GM20000 (cell line): ENCODE measurements at places on chromosomes 7 and 10.
A peak's percentile ranks its signal among the peaks of the same experiment; 100 is the strongest.

DNA sequence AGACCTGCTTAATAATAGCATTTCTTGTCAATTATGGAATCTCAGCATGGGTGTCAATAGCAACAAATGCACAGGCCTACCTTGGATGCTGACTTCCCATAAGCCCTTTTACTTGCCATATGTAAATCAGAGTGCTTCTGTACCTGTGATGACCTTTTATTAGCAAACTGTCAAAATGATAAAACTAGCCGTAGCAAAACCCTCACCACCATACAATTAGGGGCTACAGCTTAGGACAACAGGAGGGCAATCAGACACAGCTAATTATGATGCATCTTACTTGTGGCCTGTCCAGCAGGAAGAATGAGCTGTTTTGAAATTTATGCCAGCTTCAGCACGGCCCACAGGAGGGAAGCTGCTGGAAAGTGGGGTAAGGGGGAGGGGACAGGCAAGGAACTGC is 201.6 kb downstream of the TAX1BP1 start:
- no peak for DNase-seq

GRCh38 chr7:36015733-36016132 is 137.3 kb upstream of the EEPD1 start:
- DNase-seq = no peak

- no peak for DNase-seq
Observed at GRCh38 chr10:62830679-62831078, 14.5 kb upstream of the EGR2 start.

- DNase-seq = no peak
Observed at GRCh38 chr10:101736666-101737065, 39.2 kb downstream of the FGF8 start.

GRCh38 chr10:129521161-129522025 is 54.4 kb downstream of the MGMT start:
- no peak for DNase-seq

- DNase-seq = no peak
Observed at GRCh38 chr7:39054731-39055130, 77.0 kb downstream of the POU6F2 start.

DNA sequence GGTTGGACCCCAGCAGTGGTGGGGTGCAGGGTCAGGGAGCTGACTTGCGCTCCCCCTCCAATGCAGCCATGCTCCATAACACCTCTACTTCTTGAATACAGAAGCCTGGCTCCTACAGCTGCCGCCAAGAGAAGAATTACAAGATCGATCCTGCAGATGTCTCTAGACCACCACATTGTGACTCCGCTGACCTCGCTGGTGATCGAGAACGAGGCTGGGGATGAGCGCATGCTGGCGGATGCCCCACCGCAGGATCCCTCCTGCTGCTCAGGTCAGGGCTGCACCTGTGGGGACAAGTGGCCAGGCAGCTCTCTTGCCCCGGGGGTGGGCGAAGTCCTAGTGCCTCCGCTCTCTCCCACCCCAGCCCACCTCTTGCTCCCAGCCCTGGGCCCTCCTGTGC is 31.7 kb downstream of the ITIH2 start:
- DNase-seq = no peak

DNA sequence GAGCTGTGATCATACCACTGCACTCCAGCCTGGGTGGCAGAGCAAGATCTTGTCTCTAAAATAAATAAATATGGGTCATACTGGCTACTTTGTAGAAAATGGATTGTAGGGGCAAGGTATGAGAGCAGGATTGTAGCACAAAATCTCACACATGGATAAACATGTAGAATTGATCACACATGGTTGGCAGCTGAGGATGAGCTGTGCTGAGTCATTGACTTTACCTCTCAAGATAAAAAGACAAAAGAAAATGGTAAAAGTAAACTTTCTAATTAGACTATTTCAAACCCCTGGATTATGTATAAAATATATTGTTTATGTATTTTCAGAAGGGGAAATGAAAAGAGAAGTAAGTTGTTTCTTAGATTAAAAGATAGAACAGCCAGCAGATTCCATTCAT is 69.3 kb downstream of the APBB1IP start:
- DNase-seq = no peak

GRCh38 chr7:115479448-115479847 is 551.1 kb downstream of the TFEC start:
- DNase-seq = no peak

- DNase-seq = no peak
Observed at GRCh38 chr10:96880575-96880974, 48.5 kb downstream of the LCOR start.

DNA sequence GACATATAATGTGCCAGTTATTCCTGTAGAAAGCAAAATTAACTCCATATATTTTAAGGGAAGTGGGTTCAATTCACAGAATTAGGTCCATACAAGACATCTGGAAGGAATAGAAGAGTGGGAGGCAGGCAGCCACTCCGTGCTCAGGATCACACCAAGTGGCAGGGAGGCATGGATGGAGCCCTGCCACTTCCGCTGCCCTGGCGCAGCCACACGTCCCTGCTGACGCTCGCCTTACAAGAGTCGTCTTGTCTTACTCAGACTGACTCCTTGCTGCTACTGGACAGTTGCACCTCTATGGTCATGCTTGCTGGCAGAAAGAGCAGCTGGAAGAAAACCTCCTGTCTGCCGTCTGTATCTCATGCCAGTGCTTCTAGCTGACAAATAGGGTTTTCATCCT is 579.9 kb upstream of the POM121L12 start:
- no peak for DNase-seq

- no peak for DNase-seq
Observed at GRCh38 chr7:33742521-33742920, 162.8 kb upstream of the BMPER start.

DNA sequence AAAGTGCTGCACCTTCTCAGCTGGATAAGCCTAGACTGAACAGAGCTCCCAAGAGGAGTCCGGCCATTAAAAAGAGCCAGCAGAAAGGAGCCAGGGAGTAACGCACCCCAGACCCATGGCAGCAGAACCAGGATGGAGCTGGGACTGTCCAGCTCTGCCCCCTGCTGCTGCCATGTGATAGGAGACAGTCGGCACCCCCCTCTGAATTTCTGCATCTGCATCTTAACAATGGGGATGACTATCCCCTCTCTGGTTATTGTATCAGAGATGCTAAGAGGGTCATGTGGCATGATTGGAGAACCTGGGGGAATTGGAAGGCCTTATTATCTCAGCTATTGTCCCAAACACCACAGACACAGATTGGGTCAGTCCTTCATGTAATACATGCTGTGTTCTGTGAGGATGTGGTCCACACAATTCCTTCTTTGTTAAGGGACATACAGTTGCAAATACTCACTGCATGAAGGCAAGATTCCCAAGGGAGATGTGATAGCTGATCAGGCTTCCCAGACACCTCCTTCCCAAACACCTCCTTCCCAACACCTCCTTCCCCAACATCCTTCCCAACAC is 29.3 kb downstream of the PLEKHS1 start:
- DNase-seq = no peak

- DNase-seq = no peak
Observed at GRCh38 chr10:59954296-59954695, 47.9 kb upstream of the CCDC6 start.

DNA sequence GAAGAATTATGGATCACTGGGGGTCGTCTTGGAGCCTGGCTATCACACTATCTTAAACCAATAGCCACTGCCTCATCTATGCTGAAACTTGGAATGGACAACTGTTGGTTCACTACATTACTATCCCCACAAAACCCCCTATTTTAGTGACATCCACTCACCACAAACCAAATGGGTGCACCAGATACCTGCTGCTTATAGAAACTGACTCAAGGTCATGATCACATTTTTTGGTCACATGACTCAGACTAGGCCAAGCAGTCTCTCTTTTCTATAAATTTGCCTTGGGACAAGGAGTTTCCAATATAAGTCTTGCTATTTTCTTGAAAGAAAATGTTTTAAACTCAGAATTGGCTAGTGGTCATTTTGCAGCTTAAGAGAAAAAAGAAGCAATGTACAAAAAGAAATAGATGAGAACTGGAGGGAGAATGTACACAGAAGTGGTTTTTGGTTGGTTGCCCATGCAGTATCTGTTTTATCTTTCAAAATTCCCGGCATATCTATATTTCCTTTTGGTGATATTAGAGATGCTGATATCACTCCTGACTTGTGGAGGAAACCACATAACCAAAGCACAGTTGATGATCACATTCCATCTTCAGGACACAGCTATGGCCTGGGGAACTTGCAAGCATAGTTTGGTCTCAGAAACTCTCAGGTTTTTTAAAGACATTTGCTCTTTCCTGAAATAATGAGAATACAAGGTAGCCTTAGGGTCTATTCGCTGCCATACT is 85.2 kb upstream of the CACNA2D1 start:
- DNase-seq = no peak

- DNase-seq = no peak
Observed at GRCh38 chr7:668139-668931, 58.2 kb upstream of the DNAAF5 start.

DNA sequence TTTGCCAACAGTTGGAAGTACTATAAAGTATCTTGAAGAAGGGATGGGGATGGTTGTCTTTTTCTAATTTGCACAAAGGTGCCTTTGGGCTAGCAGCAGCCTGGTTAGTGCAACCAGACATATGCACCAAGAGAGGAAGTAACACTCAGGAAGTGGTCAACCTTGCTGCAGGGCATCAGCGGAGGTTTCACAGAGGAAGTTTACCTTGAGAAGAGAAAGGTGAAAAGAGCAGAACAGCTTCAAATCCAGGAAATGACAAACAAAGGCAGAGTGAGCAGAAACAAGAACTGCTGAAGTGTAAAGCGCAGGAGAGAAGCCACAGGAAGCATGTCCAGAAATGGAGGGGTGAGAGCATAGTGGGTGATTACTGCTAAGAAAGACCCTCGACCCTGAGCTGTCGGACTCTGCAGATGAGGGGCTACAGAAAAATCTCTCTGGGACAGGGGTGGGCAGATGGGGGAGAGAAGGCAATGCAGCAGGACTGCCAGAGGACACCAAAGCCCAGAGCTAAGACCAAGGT is 66.9 kb downstream of the STK17A start:
- peak; percentile 65 for DNase-seq

GRCh38 chr10:125882596-125882995 is 1.5 kb upstream of the DHX32 start:
- DNase-seq = no peak

- no peak for DNase-seq
Observed at GRCh38 chr10:131840788-131841118, 60.1 kb upstream of the PPP2R2D start.

DNA sequence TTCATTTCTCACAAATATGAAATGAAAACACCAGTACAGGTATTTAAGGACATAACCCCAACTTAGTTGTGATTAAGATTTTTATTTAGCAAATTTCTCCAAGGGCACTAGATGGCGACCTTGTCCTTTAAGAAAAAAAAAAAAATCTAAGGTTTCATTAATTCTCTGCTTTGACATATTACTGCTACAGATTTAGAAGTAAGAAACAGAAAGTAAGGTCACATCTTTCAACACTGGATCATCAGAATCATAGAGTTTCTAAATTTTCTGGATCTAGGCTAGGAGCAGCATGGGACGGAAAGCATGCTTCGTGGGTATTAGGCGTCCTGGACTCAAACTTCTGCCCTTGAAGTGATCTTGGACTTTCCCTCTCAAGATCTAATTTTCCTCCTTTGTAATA is 85.5 kb upstream of the PRKG1 start:
- DNase-seq = peak; percentile 33

DNA sequence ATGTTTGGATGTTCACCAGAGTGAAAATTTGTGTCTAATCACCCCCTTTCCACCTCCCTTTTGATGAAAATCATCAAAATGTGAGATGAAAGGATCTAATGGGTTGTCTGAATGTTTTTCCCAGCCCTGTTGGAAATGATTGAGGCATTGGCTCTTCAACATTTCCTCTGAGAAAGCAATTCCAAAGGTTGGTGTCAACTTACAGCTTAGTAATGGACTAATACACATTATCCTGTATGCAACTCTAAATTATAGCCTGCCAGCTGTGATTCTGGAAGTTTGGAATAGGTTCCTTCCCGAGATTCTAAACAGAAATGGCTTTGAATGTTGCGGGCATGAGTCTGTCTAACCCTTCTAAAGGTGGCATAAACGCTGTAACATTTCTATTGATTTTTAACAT is 152.9 kb downstream of the DYNC1I1 start:
- DNase-seq = no peak

DNA sequence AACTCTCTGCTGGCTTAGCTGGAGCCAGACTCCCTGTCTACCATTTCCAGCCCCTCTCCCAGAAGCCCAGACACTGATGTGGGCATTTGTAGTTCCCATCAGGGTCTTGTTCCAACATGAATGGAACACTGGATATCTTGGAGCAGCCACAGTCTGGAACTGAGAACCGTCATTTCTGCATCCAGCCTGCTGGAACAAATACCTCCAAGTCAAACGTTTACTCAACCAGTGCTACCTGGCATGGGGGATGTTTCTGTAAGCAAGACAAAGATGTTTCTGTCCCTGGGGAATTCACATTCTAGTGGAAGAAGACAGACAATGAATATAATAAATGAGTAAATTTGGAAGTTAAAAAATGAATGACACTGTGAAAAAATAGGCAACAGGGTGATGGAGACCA is 70.8 kb upstream of the ZNF438 start:
- no peak for DNase-seq

DNA sequence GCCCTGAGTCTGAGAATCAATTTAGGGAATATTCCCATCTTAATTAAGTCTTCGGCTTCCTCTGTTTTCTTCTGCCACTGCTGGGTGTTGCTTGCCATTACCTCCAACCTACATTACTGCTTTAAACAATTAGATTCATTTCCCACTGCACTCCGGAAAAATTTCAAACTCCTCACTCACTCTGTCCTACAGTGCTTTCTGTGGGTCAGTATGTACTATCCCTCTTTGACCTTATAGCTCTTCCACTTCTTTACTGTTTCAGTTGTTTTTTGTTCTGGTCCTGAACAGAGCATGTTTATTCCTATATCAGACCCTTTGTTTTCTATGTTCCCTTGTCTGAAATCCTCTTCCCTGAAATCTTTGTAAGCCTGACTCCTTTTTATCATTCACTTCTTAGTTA is 160.6 kb downstream of the MAGI2 start:
- DNase-seq = no peak

- no peak for DNase-seq
Observed at GRCh38 chr7:117790731-117791130, 82.5 kb downstream of the CTTNBP2 start.

DNA sequence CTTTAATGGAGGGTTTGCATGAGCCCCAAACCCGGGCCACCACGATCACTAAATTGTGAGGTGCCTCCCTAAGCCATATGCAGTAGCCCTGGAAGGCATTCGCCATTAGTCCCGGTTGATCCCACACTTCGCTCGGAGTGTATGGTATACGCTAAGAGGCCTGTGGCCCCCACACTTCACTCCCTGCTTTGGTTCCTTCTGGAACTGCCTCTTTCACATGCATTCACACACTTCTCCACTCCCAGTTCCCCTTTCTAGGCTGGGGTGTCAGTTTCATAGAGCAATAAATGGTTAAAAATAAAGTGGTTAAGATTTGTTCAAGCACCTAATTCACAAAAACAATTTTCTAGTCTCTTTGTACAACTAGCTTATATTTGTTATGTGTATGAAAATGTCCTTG is 212.1 kb upstream of the KCND2 start:
- no peak for DNase-seq

- peak; percentile 75 for DNase-seq
Observed at GRCh38 chr10:6348096-6348874, 145.6 kb downstream of the PFKFB3 start.
